Naive thymus-derived CD8-positive, alpha-beta T cell (primary cell): ENCODE measurements at places on chromosomes 3 and 15. TPM values are rescaled to one million over a fixed set of nuclear protein-coding genes. Genes with fewer than 3 reads are reported as not detected.

Gene ALDH1A3
- not detected for total RNA-seq

Gene OIP5
- total RNA-seq = 7.0 TPM

Gene GPX1
- 73.6 TPM for total RNA-seq

Gene FBXL22
- total RNA-seq = 2.1 TPM

Gene MKRN3
- total RNA-seq = 4.4 TPM

Gene NXPE3
- total RNA-seq = 40.0 TPM

Gene MESP2
- not detected for total RNA-seq

Gene ZDHHC23
- total RNA-seq = 6.4 TPM
